ENCODE measurements at places on chromosomes 7 and 10.

GRCh38 chr7:86280150-86280549 is 363.6 kb upstream of the GRM3 start:
- DNase-seq = no peak

- DNase-seq = no peak
These were observed 36.5 kb downstream of the PDSS1 start for GRCh38 chr10:26733750-26734568.

DNA sequence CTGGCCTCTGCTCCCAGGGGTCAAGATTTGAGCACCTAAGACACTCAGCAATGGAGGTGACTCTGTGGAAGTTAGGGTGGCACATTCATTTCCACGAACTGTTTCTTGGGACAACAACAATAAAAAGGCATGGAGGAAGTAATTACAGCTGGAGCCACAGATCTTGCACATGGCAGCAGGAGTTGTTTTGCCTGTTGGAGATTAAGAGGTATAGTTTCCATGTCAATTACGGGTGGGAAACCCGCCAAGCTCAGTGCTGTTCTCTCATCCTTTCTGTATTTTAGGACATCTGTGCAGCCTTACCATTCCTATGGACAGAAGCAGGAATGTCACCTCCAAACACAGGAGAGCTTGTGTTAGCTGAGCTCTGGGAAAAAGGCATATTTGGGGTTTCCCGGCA is 201.2 kb downstream of the SNX10 start:
- DNase-seq = no peak

DNA sequence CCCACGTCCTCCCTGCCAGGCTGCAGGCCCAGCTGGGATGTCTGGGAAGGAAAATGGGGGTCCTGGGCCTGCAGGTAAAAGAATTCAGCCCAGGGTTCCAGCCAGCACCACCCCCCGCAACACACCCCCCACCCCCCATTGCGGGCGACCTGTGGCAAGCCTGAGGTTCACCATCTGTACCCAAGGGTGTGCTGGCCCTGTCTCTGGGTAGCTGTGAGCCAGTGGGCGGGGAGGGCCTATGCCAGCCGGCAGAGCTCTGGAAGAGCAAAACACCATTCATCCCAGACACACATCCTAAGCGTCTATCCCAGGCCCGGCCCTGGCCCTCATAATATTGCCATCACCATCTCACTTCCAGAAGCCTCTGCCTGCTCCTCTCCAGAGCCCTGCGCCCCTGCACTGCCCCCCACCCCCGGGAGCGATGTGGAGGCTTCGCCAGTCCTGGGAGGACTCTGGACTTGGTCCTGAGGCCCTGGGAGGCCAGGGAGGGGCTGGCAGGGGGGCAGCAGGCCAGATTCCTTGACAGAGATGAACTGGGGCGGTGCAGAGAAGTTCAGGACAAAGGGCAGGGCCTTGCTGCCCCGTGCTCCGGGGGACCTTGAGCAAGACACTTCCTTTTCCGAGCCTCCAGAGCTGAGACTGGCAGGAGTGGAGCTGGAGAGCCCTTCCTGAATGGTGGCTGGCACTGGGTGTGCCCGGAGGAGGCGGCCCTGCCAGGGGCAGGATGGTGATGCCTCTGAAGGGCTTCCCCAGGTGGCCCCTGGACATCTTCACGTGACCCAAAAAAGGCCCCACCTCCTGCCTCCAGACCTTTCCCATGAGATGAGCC is 8.7 kb upstream of the TTYH3 start:
- no peak for DNase-seq

DNA sequence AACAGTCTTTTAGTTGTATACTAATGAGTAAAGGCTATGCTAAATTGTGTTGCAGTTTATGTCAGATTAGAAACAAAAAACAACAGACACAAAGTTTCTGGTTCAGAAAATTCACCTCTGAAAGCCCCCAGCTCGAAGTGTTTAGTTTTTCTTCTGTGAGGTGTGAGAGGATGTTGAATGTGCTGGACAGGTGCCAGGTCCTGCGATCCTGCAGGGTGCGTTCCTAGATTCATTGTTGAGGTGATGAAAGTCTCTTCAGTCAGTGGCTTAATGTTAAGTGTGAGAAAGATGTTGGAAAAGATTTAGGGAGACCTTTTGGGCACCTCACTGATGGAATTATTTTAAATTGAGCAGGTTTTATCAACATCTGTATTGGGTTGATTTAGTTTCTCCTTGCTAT is 287.3 kb downstream of the SDK1 start:
- DNase-seq = no peak

GRCh38 chr10:132178672-132179545 is 7.8 kb upstream of the DPYSL4 start:
- no peak for DNase-seq

- no peak for DNase-seq
These were observed 50.6 kb downstream of the PARD3 start for GRCh38 chr10:34764472-34764946.

DNA sequence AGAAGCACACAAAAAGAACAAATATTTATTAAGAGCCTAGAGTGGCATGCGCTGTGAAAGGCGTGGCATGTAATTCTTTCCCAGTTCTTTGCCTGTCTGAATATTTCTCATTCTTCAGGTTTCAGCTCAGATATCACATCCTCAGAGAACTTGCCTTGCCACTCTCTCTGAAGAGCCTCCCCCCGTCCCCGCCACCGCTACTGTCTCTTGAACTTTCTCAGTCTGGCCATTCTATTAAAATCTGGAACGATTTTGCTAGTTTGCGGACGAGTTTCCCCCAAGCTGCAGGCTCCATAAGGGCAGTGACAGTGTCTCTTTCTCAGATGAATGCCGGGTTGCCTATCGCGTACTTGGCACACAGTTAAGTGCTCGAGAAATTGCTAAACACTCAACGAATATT is 787 bp upstream of the PLEKHA1 start:
- no peak for DNase-seq

DNA sequence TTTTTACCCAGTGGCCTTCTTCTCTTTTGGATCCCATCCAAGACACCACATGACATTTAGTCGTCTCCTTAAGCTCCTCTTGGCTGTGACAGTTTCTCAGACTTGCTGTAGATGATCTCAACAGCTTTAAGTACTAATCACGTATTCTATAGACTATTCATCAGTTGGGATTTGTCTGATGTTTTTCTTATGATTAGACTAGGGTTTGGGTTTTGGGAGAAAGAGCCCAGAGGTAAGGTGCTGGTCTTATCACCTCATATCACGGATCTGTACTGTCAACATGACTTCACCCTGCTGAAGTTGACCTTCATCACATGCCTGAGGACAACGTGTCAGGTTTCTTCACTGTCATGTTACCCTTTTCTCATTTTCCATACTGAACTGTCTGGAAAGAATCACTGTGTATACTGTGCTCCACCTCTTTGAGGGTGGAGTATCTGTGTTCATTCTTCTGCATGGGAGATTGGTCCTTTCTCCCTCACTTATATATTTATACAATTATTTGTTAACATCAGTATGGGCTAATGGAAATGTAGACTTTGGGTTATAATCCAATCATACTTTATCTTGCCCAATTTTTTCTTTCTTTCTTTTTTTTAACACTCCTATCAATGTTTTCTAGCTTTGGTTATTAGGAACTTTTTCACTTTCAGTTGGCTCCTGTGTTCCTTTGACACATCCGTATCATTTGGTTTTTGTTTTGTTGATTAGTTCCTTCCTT is 6.4 kb upstream of the HKDC1 start:
- DNase-seq = no peak

- no peak for DNase-seq
These were observed 64.5 kb upstream of the ANKRD1 start for GRCh38 chr10:90985321-90985933.

DNA sequence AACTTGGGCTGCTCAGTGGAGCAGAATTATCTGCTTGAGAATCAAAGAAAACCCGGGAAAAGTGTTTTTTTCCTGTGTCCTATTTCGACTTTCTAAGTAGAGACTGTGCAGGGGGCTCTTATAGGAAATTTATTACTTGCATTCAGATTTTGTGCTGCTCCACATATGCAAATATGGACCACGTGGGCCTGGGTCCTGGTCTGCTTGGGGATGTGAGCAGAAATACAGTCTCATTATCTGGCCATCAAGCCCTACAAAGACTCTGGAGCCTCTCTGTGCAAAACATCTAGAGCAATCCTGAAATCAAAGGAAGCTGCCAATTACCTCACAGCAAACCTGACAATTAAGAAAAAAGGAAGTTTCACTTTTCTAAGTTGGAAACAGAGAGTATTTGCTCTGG is 216.9 kb downstream of the LRMDA start:
- DNase-seq = no peak

GRCh38 chr7:46291601-46292150 is 370.6 kb upstream of the IGFBP3 start:
- DNase-seq = no peak

DNA sequence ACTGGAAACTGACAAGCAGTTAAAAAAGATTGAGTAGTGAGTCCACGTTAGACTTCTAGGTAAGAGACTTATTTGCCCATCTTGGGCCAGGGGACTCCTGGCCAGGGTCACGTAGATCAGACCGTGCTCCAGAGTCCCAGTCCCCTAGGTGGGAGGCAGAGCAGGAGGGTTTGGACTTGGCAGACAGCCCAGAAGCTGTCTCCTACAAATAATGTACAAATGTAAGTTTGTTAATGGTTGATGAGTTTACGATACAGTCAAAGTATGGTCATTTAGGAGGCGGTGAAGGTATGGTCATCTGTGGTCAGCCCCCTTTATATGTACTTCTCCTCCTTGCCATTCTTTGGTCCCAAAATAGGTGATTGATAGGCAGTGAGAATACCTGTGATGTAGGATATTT is 28.2 kb downstream of the INPP5F start:
- no peak for DNase-seq

- DNase-seq = no peak
These were observed 158.9 kb upstream of the TMEM106B start for GRCh38 chr7:12052211-12052610.

DNA sequence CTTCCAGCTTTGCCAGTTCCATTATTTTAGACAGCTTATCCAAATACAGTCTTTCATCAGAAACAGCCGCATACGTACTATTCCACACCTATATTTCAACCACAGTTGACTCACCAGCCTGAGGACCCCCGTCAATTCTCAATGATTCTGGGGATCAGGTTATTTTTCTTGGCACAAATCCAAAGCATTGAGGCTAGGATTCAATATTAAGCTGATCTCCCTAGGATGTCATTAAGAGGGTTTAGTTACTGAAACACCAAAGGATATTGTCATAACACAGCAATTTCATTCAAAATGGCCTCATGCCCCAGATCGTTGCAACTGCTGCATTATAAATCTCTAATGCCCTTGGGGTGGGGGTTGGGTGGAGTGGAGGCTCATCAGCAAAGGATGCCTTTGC is 214.6 kb downstream of the PTEN start:
- no peak for DNase-seq

- DNase-seq = no peak
These were observed 29.7 kb upstream of the ZNRF2 start for GRCh38 chr7:30254717-30255063.

DNA sequence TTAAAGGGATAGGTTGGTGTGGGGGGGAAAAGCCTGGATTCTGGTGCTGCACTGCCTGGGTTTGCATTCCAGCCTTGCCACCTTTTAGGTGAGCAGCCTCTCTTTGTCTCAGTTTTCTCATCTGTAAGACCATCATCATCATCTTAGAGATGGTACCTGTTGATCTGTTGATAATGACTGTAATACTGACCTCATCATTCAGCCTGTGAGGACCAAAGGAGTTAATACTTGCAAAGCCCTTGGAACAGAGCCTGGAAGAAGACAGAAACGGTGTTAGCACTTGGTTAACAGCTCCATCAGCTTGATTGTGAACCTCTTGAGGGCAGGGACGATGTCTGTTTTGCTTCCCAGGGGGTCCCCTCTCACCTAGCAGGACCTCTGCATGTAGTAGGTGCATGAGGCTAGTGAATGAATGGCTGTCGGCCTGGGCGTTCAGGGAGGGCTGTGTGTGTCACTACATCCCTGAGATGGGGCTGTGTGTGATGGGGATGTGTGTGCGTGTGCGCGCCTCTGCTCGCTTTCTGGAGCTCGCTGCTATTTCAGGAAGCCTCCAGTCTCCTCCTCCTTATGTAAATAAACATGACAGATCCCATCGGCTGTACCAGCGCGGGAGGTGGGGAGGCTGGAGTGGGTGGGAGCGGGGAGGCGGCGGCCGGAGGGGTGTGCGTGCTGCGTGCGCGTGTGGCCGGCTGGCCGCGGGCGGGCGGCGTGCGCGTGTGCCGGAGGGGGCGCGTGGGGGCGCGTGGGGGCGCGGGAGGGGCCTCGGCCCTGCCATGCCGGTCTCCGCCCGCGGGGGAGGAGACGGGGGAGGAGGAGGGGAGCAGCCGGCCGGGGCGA is 61.2 kb downstream of the NEURL1 start:
- DNase-seq = no peak

- no peak for DNase-seq
These were observed 181.7 kb downstream of the HECW1 start for GRCh38 chr7:43294080-43294630.

- no peak for DNase-seq
These were observed 53.1 kb downstream of the PRKAG2 start for GRCh38 chr7:151823566-151824372.

- DNase-seq = no peak
These were observed 37.0 kb upstream of the GLI3 start for GRCh38 chr7:42274053-42274452.

DNA sequence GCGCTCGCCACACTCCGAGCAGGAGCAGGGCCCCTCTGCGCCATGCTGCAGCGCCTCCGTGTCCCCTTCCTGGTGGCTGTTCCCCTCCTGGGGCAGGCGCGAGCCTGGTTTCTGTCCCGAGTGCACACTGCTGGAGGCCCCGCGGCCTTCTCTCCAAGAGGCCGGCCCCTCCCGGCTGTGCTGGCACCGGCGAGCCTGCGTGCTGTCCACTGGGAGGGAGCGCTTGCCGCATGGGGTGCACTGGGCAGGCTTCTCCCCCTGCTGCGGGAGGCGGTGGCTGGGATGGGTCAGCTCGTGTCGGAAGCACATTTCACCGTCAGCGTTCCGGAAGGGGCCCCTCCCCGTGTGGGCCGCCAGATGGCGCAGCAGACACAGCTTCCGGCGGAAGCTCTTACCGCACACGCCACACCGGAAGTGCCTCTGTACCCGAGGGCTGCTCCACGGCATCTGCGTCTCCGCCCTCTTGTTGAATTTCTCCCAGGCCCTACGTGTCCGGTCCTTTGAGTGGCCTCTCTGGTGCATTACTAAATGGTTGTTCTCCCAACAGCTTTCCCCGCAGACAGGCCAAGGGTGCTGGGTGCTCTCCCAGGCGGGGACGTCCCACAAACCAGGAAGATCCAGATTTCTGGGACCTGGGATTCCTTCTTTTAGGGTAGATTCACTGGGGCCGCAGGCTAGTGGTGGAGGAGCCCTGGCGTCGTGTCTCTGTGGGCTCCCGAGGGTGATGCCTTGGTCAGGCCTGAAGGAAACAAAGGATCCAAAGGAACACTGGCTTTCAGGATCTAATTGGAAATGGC is 18.7 kb downstream of the ZNF786 start:
- DNase-seq = no peak

DNA sequence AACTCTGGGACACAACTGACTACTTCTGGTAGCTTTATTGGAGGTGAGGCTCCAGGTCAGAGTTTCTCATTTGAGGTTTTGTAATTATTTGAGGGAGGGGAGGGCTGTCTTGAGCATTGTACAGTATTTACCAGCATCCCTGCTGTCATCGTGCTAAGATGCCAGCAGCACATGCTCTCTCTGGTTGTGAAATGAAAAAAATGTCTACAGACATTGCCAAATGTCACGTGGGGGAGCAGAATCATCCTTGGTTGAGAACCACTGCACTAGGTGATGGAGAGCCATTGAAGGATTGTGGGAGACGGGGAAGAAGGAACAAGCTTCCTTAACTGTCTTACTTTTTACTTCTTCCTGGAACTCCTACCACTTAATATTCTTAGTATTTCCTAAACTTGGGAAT is 5.0 kb downstream of the SEPTIN7 start:
- DNase-seq = no peak
